ENCODE measurements at places on chromosomes 3 and 15.

GRCh38 chr3:40597441-40597840, 72.7 kb downstream of the ZNF621 start:
- no peak for DNase-seq

GRCh38 chr15:53272116-53272515, 482.0 kb upstream of the ONECUT1 start:
- no peak for DNase-seq

- no peak for DNase-seq
Measured at GRCh38 chr3:13872451-13872850, 7.4 kb downstream of the WNT7A start.

- no peak for DNase-seq
Measured at GRCh38 chr15:92821491-92822116, 78.5 kb upstream of the CHD2 start.

DNA sequence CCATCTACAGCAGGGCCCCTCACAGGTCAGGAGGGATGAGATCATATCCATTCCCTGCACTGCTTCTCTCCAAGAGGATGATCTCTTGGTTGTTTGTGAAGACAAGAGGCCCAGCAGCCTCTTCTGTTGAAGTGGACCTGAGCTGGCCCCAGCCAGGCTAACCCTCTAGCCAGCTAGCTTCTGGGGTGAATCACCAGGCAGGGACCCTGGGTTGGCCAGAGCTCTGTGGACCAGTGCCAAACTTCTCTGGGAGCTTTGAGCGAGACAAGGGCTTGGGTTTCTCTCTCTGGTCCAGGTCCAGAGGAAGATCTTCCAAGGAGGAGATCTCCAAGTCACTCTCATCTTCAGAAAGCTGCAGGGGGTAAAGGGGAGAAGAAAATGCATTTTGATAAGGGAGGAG, 52.7 kb downstream of the CLDN18 start:
- DNase-seq = no peak

DNA sequence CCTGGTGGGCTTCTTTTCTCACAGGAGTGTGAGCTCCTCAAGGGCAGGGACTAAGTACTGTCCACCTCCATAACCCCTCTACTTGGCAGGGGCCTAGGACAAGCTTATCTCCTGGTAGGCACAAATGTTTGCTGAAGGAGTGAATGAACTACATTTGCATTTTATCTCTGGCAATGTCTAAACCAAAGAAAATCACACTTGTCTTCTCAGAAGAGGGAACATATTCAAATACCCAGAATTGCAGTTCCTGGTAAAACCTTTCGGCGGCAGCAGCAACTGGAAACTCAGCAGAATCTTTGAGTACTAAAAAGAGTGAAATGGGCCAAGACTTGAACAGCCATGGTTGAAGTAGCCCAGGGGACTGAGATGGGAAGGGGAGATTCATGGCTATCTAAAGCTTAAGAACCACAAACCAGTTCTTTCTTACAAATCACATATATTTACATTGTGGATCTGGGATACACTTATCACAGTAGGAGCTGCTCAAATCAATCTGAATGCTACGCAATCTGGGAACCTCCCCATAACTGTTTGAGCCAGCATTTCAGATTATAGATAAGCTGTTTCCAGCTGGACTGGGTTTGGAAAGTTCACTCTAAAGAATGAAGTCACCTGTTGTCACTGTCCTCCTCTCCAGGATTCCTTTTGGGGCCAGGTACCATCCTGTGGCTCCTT, 18.7 kb upstream of the PTPN9 start:
- DNase-seq = no peak

DNA sequence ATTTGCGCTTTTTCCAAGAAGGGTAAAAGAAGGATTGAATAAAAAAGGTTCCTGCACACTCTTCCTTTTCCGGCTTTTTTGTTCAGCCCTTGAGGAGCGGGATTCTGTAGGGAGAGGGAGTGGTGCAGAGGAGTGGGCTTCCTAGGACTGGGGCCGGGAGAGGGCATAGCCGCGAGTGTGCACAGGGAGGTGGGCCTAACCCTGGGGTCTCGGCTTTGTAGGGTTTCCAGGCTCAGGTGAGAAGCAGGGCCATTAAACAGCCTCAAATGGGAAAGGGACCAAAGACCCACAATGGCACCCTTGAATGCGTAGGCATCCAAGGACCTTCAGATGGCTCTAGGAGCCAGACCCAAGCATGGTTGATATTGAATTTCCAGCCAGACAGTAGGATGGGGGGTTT, 35.4 kb upstream of the RAB6B start:
- DNase-seq = no peak

DNA sequence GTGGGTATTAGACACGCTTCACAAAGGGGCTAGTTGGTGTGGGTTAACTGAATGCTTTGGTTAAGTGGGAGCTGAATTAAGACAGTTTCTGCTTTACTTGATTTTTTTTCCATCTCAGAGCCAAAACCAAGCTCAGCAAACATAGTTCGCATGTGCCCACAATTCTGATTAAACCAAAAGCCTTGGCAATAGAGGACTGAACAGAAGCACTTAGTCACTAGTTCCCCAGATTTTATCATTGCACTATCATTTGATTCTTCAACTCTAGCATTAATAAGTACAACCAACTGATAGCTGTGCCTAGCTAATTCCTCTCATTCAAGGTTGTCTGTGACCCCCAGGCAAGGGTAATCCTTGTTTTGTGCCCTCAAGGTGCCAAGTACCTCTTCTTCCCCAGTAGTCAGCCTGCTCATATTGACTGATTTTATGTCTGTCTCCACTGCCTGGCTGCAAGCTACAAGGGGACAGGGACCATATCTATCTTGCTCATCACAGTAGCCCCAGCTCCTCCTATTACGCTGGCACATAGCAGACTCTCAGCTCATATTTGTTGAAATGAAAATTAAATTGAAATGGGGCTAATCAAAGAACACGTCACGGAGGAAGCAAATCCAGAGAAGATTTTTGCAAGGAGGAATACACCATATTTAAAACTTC, 9.9 kb upstream of the ARHGEF3 start:
- DNase-seq = no peak

- DNase-seq = no peak
Measured at GRCh38 chr3:127183931-127184869, 8.7 kb upstream of the PRR23E start.

GRCh38 chr3:13879102-13879945, 547 bp downstream of the WNT7A start:
- no peak for DNase-seq

DNA sequence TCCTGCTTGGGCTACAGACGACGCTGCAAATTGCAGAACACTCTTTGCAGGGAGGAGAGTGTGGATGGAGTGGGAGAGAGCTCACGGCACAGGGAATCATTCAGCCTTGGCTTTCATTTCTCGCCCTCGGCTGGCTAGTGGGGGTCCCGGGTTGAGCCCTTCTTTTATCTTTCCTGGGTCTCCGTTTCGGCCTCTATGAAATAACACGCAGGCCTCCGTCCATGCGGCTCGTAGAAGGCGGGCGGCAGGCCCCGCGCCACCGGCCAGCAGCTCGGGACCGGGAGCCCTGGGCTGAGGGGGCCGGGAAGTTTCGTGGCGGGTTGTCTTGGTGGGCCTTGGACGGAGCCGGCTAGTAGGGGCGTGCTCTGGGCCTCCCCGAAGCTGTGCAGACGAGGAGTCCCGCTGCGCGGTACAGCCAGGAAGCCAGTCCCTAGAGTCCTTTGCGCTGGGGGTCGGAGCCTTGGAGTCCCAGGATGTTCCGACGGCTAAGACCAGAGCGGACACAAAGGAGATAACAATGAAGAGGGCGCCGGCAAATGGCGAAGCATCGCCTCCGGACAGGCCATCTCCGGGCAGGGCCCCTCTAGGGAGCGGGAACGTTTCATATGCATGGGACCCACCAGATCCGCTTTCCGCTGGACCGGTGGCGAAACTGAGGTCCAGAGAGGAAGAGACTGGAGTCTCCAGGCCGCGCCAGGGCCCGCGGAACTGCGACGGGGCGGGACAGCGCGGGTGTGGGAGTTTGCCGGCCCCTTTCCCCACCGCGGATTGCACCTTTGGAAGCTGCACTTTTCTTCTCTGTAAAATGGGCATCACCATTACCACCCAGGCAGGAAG, 4.3 kb downstream of the RNU6-1 start:
- DNase-seq = no peak

- no peak for DNase-seq
Measured at GRCh38 chr15:35622641-35623340, 76.8 kb upstream of the DPH6 start.

DNA sequence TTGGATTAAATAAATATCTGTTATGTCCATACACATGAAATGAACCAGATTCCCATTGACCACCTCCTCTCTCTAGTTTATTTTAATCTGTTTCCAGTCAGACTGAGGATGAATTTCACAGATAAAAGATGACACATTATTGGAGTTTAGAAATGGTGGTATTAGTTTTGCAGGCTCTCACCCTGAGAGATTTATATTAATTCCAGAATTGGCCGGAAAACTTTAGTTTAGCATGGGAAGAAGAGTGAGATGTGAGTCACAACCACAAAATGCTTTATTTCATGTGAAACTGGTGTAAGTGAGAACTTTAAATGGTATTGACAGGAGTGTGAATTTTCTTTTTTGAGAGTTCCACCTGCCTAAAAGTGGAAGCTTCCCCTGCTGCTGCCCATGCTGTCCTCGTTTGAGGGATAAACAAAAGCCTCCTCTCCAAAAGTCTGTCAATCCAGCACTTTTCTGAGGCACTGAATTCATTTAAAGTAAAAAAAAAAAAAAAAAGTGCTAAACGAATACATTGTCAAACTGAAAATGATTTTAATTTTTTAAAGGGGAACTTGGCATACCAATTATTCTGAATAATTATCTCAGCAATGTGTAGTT, 65.1 kb upstream of the EPHA3 start:
- no peak for DNase-seq

GRCh38 chr3:23845326-23846216, 39.8 kb downstream of the UBE2E1 start:
- DNase-seq = no peak

GRCh38 chr15:66994927-66995656, 70.3 kb upstream of the SMAD3 start:
- no peak for DNase-seq

DNA sequence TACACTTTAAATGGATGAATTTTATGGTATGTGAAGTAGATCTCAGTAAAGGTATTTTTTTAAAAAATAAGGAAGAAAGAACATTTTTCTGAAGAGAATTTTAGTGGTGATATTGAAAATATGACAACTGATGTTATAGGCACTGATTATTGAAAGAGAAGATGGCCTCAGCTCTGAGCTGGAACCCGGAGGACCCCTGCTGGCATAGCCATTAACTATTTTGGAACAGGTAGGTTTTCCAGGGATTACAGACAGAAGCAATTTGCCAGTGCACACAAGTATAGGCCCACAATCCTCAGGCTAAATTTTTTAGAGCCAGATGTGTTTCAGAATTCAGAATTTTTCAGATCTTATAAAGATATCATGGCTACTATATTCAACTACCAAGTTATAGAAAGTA, 315.9 kb upstream of the GPR149 start:
- DNase-seq = no peak

GRCh38 chr3:52891164-52891563, 6.2 kb downstream of the STIMATE start:
- no peak for DNase-seq

GRCh38 chr3:39285332-39285731, 5.5 kb upstream of the CX3CR1 start:
- no peak for DNase-seq

GRCh38 chr3:30324587-30324986, 281.8 kb upstream of the TGFBR2 start:
- no peak for DNase-seq

GRCh38 chr3:126456211-126456610, 19.5 kb downstream of the ZXDC start:
- no peak for DNase-seq

DNA sequence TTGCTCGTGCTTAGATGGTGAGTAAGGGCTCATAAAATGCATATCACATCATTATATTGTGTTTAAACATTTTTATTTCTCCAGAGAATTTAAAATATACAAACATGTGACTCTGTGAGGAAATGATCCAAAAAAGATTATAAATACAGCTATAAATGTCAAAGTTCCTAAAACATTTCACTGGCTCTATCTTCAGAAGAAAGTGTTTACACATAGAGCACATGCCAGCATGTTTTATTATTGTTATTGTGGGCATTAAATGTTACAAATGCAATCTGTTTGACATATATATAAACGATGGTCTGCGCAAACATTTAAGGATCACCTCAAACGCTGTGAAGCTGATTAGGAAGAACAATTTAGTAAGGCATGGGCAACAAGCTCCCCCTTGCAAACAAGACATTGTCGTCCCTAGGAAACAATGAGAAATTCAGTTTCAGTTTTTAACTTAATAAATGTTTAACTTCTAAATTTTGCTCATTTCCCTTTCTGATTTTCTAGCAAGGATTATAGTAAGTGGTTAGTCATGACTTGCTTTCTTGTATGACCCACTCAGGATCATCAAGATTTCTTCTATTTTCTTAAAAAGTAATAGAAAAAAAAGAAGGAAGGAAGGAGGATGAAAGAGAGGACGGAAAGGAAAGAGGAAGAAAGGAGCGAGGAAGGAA, 207.5 kb downstream of the SATB1 start:
- DNase-seq = no peak

DNA sequence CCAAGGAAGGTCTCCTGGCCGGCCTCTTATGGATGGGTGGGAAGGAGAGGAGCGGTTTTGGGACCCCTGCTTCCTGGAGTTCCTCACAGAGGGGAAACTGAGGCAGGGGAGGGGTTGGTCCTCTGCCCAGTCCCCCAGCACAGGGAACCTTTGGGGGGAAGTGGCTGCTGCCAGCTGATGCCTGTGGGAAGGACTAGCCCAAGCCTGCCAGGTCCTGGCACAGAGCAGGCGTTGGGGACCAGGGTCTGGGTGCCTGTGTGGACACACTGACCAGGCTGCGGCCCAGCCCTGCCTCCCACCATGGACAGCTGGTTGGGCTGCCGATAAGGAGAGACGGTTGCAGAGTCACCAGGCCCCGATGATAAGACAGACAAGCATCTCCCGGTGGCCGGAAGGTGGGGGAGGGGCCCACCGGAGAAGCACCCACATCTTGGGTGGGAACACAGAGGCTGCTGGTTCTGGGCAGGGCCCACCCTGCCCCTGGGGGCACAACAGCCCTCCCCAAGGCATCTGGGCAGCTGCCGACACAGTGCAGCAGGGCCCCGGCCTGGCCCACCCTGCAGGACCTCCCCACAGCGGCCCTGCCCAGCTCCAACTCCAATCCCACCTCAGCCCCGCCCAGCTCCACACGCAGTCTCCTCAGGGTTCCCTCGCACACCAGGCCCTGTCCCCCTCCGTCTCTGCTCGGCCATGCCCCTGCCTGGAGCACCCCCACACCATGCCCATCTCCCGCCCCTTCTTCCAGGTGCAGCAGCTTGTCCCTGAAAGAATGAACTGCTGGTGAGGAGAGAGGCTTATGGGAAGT, 50.7 kb downstream of the DNAJB8 start:
- no peak for DNase-seq

GRCh38 chr15:98282656-98283332, 322.3 kb downstream of the ARRDC4 start:
- no peak for DNase-seq

GRCh38 chr3:158205994-158206393, 96.1 kb downstream of the RSRC1 start:
- no peak for DNase-seq

- DNase-seq = no peak
Measured at GRCh38 chr3:195859846-195860411, 48.2 kb upstream of the MUC4 start.

- DNase-seq = no peak
Measured at GRCh38 chr15:32705446-32705845, 12.4 kb upstream of the GREM1 start.

All from activated CD4-positive, alpha-beta T cell treated with anti-CD3 and anti-CD28 coated beads for 24 hours (primary cell).